ENCODE measurements at places on chromosomes 16 and 17. TPM values are rescaled to one million over a fixed set of nuclear protein-coding genes. Genes with fewer than 3 reads are reported as not detected.

The KRTAP9-2 gene
- not detected for total RNA-seq

The TUFM gene
- total RNA-seq, result 74.6 TPM

The ACE gene
- total RNA-seq, result 24.3 TPM

The CLEC10A gene
- not detected for total RNA-seq

The OTOP2 gene
- not detected for total RNA-seq

The CTRB1 gene
- total RNA-seq, result not detected

The TEKT1 gene
- total RNA-seq, result not detected

The TP53TG3E gene
- total RNA-seq, result not detected

The DRC7 gene
- total RNA-seq, result not detected

The IL17C gene
- total RNA-seq, result not detected

The ALOX12B gene
- total RNA-seq, result not detected

The ASPSCR1 gene
- total RNA-seq, result 37.0 TPM

The SMIM5 gene
- total RNA-seq, result not detected

The RPL38 gene
- 400 TPM for total RNA-seq

The EVI2B gene
- 0.54 TPM for total RNA-seq

The SEC14L1 gene
- 34.3 TPM for total RNA-seq

The KCNJ18 gene
- not detected for total RNA-seq

The BICDL2 gene
- not detected for total RNA-seq

The RHOT1 gene
- total RNA-seq, result 21.0 TPM

The KSR1 gene
- total RNA-seq, result 19.4 TPM

The CHST5 gene
- not detected for total RNA-seq

The SSTR5 gene
- total RNA-seq, result not detected

The LITAFD gene
- total RNA-seq, result not detected

The SLFN11 gene
- total RNA-seq, result 99.2 TPM

The NXPH3 gene
- total RNA-seq, result 1.4 TPM

The COG4 gene
- total RNA-seq, result 59.9 TPM

The NUPR1 gene
- total RNA-seq, result 56.1 TPM

The EZH1 gene
- total RNA-seq, result 26.7 TPM

The ZFHX3 gene
- 8.1 TPM for total RNA-seq

The MT2A gene
- 114 TPM for total RNA-seq

The C16orf78 gene
- total RNA-seq, result not detected

The FAM171A2 gene
- 3.1 TPM for total RNA-seq

The ATP2A3 gene
- 2.3 TPM for total RNA-seq

The KRTAP4-4 gene
- total RNA-seq, result not detected

The GRAP gene
- under 0.01 TPM for total RNA-seq

The ZNHIT3 gene
- total RNA-seq, result 26.9 TPM

The KCNH4 gene
- total RNA-seq, result not detected

The SOX9 gene
- 2.1 TPM for total RNA-seq

The MPG gene
- total RNA-seq, result 124 TPM

The KRT12 gene
- not detected for total RNA-seq

The HP gene
- total RNA-seq, result not detected

The FUS gene
- 65.3 TPM for total RNA-seq
